ENCODE measurements at places on chromosomes 7 and 10.
A peak's percentile ranks its signal among the peaks of the same experiment; 100 is the strongest.

DNA sequence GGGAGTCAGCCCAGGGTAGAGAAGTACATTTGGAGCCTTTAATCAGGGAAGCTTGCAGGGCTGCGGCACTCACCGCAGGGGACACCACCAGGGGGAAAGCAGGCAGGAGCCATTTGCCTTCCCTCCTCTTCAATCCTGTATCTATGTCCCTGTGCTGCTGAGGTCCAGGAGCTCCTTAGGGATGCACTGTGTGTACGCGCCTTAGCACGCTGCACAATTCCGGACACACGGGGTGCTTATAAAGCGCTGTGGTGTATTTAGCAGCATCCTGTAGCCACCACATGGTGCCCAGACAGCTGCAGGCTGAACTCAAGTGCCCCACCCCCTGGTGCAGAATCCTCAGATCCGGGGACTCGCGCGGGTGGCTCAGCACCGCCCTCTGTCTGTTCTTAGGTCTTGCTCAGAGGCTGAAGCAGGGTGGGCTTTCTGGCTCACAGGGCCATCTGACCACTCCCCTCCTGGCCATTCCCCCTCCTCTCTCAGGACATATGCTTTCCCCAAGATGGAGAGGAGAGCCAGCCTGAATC, 421.4 kb downstream of the SDK1 start:
- DNase-seq = peak; percentile 81

GRCh38 chr10:79358811-79359210, 11.5 kb downstream of the PPIF start:
- DNase-seq = no peak

DNA sequence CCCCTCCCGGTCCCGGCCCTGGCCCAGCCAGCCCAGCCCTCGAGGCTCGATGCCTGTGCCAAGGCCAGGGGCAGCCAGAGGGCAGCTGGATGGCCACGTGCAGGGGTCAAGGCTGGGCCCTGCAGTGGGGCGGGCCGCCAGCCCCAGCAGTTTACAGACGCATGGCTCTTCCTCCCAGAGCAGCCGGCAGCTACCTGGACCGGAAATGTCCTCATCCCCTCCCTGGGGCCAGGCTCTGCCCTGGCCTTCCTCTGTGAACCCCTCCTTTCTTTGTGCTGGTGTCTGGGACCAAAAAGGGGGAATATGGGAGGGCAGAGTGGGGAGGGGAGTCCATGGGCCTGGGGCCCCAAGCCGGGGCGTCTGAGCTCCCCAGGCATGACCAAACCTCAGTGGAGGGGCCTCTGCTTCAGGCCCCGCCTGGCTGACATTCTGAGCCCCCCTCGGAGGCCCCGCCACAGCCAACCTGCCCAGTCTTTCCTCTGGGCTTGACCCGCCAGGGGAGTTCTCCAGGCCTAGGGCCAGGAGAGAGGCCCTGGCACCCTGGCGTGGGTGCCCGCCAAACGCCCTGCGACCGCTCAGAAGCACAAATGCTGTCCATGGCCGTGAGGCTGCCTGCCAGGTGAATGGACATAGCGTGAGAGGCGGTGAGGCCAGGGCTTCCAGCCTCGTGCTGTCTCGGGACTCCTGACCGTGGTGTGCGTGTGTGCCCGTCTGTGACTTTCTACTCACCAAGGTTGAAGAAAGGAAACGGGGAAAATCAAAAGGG, 24.7 kb upstream of the AMZ1 start:
- no peak for DNase-seq

DNA sequence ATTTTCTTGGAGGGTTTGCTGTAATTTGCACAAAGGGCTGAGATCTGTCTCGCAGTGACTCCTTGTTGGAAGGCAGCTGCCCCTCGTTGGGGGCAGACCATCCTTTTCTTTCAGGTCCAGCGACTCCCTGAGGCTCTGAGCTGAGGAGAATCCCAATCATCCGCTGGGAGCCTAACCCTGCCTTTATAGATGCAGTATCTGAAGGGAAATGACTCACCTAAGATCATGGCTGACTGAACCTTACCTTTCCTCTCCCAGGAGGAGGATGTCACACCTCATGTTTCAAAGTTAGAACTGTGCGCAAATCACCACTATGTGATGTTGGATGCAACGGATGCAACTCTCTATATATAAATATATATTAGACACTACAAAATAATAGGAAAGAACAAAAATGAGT, 36.4 kb upstream of the MXI1 start:
- peak; percentile 35 for DNase-seq

DNA sequence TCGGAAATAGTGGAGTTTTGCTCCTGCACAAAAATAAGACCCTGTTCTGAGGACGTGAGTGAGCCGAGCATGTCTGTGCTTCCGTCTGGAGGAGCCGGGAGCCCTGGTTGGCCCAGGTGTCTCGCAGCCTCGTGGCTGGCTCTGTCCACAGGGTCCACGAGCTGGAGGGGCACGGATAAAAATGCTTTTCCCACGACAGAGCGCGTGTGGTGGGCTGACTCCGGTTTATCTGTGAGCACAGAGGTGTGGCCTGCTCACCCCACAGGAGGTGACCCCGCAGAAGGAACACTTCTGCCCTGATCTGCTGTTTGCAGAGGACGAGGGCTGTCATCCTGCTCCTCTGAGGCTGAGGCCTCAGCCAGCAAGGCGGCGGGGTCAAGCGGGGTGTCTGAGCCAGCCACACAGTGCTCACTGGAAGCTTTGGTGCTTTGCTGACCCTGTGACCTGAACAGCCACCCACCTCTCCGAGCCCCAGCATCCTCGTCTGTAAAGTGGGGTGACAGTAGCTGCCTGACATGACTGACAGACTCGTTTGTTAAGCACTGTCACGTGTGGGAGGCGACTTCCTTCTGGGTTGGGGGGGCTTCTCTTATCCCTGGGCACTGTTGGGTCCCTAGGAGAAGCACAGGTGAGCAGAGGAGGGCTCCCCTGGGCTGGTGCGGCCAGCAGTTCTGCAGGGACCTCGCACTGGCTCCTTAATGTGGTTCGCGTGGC, 162.5 kb downstream of the DNAJB6 start:
- no peak for DNase-seq
